ENCODE measurements at places on chromosomes 7 and 10. TPM values are rescaled to one million over a fixed set of nuclear protein-coding genes. Genes with fewer than 3 reads are reported as not detected.

SPACDR gene
- total RNA-seq: 4.2 TPM

FOXP2 gene
- total RNA-seq: not detected

RNLS gene
- 4.4 TPM for total RNA-seq

CTAGE6 gene
- total RNA-seq: 1.5 TPM

GRCh38 chr7:1859266-1860035, 189.4 kb downstream of the ELFN1 start:
- no peaks in the 10 kb centered on the region for H3K27me3 ChIP-seq
- peaks cover 19% of the 10 kb centered on the region for H3K4me1 ChIP-seq
- no peaks in the 10 kb centered on the region for H3K36me3 ChIP-seq
- H3K27ac ChIP-seq: no peak overlapping the region

DNA sequence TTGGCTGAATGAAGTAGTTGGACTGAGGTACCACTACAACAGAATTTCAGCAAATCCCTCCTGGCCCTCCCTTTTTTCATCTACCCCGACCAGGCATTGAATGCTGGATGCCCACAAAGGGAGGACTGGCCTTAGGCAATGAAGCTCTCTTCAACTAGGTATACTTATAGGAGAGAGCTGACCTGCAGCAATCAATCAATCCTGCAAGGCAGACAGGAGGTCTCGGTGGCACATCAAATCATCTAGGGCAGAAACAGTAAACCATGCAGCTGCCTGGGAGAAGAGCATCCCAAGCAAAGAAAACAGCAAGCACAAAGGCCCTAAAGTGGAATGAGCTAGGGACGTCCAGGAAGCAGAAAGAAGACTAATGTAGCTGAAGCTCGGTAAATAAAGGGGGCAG, 2.4 kb upstream of the ABRAXAS2 start:
- H3K4me1 ChIP-seq: peaks cover 19% of the 10 kb centered on the region
- DNase-seq: no peak
- H3K27ac ChIP-seq: no peak overlapping the region
- no peaks in the 10 kb centered on the region for H3K27me3 ChIP-seq
- no peaks in the 10 kb centered on the region for H3K36me3 ChIP-seq
